AG08396 (cell line): ENCODE measurements at places on chromosomes 7 and 10.

DNA sequence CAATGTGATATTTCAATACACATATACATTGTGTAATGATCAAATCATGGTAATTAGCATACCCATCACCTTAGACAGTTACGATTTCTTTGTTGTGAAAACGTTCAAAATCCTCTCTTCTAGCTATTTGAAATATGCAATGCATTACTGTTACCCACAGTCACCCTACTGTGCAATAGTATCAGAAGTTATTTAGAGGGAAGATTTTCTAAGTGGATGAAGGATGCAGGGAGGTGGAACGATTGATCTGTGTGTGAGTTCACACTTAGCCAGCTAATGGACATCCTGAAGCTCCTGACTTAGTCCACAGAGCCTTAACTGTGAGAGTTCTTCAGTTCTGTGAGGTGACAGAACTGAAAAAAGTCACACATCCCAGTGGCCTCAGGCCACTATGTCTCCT, 97.2 kb upstream of the LAMB4 start:
- no peak for DNase-seq

- DNase-seq = no peak
Observed at GRCh38 chr10:21021843-21022594, 124.9 kb upstream of the NEBL start.

GRCh38 chr7:137142376-137142775, 201.2 kb downstream of the PTN start:
- no peak for DNase-seq

DNA sequence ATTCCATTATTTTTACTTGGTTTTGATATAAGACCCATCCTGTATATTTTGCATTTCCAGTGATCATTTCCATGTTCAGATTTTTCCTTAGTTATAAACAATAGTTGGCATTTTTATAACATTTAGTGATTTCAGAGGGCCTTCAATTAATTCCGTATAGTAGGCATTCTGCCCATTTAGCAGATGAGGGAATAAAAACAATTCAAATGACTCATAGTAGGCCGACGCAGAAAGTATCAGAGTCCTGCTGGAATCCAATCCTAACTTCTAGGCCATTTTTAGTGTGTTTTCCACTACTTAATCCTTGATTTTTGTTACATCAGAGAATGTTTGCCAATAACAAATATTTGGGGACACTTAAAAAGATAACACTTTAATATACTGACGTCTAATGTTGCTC, 15.4 kb downstream of the RNF32 start:
- DNase-seq = no peak

DNA sequence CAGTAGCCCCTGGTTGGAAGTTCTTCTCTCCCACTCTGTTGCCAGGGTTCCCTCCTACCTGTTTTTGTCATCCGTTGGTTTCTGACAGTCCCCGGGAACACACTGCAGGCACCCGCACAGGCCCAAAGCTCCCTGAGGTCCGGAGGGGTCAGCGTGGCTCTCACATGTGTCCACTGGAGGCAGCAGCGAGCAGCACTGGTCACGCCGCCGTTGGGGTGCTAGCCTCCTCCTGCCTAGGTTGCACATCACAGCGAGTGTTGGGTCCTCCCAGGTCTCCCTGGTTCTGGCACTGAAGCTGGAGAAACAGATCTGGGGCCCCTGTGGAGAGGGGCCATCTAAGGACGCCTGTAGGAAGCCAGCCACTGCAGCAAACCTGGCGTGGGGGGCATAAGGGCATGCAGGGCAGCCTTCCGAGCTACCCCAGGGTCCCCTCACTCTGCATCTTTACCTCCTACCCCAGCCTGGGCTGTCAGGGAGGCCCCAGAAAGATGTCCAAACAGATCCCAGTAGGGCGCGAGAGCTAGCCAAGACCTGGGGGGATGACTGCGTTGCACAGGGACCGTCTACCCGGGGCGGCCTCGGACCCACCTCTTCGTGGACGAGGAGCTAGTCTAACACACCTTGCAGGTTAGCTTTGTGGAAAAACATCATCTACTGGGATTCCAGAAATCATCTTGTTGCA, 28.9 kb downstream of the LRRC27 start:
- peak; percentile 45 for DNase-seq

- peak; percentile 76 for DNase-seq
Observed at GRCh38 chr7:101816595-101817470, 593 bp upstream of the CUX1 start.

DNA sequence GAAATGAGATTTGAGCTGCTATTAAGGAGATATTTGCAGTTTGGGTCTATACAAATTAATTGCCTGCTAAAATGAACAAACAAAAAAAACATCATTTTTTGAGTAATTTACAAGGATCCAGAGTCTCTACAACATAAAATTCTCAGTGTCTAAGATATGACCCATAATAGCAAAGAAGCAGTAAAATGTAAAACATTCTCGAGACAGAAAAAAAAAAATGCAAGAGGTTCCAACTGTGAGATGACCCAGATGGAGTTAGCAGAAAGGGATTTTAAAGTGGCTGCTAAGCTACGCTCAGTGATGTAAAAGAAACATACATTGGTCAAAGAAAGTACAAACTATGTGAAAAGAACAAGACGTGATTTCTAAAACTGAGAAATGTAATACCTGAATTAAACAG, 471.0 kb downstream of the SH2D4B start:
- DNase-seq = no peak

GRCh38 chr10:58952162-58952601, 224.3 kb upstream of the PHYHIPL start:
- DNase-seq = no peak

DNA sequence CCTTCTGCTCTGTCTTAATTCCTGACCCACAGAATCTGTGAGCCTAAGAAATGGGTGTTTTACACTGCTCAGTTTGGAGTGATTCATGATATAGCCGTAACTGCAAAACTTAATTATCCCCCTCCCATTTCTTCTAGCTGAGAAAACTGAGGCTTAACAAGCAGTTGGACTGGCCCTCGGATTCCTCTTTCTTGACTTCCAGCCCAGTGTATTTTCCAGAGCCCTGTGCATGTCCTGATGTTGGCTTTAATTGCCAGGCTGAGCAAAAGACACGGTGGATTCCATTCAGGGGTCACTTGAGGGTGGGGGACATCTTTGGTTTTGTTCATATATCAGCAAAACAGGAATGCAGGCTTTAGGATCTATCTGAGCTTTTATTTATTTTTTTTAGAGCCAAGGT, 489.8 kb downstream of the TYW1 start:
- DNase-seq = no peak

DNA sequence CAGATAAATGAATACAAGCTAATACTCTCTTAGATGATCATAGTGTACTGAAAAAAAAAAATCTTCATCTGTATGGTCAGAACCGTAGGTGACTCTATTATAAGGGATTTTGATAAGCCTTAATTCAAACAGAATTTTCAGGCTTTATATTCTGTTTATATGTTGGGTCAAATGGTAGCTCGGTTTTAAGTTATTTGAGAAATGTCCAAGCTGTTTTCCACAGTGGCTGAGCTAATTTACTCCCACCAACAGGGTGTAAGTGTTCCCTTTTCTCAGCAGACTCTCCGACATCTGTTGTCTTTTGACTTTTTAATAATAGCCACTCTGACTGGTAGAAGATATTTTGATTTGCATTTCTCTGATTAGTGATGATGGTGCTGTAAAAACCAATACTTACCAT, 328.8 kb upstream of the MAGI2 start:
- DNase-seq = no peak

- DNase-seq = no peak
Observed at GRCh38 chr10:69042417-69042816, 45.5 kb upstream of the SRGN start.

GRCh38 chr10:24723386-24723787, 300 bp downstream of the ARHGAP21 start:
- DNase-seq = peak; percentile 56

- DNase-seq = peak; percentile 34
Observed at GRCh38 chr7:12475362-12476063, 71.8 kb upstream of the VWDE start.

DNA sequence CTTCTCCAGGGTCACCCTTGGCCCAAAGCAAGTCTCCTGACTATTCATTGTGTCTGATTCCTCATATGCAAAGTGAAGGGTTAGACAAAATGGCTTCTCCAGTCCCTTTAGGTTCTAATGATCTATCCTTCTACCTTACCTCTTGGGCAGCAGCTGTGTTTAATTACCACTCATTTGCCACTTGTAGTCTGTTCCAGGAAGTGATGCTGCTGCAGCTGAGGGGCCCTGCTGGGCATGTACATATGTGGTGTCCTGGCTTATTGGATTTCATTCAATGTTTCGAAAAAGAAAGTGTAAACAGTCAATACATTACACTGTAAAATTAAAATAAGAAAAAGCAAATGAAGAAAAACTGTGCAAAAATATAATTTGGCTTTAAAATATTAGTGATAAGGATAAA, 36.6 kb downstream of the SCIN start:
- no peak for DNase-seq

DNA sequence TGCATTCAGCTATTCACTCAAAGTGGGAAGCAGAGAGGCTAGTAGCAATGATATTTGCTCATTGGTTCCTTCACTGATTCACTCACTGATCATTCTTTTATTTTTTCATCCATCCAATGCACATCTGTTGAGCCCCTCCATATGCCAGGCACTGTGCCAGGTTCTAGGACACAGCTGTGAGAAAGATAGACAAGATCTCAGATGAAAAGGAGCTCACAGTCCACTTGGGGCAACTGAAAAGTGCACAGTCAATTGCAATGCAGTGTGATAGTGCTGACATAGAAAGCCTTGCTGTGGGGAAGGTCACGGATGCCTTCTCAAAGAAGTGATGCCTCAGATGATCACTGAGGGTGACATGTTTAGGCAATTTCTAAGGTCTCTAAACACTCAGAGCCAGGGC, 262.3 kb downstream of the PTEN start:
- no peak for DNase-seq

GRCh38 chr7:1555046-1555812, 776 bp downstream of the TMEM184A start:
- DNase-seq = peak; percentile 93

DNA sequence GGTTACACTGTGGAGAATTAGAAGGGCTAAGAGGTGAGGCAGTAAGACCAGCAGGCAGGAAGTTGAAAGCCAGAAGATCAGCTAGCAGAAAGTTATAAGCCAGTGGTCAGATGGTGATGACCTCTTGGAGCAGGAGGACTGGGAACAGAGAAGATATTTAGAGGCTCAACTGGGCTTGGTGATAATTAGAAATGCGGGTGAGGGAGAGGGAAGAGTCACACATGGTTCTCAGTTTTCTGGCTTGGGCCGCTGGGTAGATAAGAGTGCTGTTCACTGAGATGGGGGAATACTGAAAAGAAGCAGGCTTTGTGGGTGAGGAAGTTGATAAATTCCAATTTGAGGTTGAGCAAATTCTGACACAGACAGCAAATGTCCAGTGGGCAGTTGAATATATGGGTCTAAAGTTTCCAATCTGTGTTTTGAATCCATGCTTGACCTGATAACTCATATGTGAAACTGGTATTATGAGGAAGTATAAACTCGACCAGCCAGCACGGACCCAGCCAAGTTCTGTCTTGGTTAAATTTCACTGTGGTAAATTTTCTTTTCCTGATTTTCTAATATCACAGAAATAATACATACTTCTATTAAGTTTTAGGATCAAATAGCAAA, 22.7 kb downstream of the LSMEM1 start:
- DNase-seq = no peak

DNA sequence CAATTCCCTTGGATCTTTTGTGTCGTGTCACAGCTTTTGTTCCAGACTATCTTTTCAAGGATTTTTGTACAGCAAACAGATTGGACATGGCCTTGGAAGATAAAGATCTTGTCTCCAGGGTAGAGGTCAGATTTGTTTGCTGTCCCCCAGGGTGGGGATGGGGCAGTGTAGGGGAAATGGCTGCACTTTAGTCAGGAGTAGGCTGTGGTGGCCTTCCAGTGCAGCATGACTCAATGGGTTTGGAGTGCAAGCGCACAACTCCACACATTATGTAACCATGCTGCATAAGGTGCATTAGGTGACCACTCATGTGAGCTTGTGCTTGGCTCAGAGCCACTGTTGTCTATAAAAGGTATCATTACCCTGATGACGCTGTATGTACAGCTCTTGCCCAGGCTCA, 23.9 kb upstream of the ADAMTS14 start:
- DNase-seq = no peak

GRCh38 chr10:47111329-47111862, 188.6 kb upstream of the GDF10 start:
- no peak for DNase-seq

DNA sequence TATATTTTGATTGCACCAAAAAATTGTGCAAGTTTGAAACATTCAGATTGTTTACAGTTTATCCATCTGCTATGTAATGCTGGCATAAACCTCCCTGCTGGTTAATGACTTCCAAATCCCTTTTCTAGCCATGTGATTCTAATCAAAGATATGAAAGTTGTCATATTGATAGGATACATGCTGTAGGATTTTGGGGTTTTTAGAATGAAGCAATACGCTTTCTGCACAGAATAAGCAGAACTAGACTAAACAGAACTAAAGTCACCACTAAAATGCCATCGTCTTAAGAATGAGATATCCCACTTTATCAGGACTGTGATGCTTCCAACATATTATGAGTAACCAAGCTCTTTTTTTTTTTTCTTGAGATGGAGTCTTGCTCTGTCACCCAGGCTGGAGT, 856 bp downstream of the SSMEM1 start:
- no peak for DNase-seq

- DNase-seq = peak; percentile 17
Observed at GRCh38 chr7:40717242-40717641, 582.4 kb downstream of the SUGCT start.

DNA sequence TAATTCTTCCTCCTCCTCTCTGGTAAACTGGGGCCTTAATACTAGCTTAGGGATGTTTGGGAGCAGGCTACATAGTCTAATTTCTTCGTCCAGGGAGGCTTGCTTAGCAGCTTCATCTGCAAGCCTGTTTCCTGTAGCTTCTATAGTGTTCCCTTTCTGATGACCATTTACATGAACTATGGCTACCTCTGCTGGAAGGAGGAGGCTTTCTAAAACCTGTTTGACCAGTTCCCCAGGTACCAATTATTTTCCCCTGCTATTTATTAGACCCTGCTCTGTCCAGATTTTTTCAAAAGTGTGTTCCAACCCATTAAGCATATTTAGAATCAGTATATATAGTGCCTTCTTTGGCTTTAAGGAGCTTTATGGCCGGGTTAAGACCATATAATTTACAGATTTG, 38.8 kb upstream of the DNAH11 start:
- DNase-seq = no peak

GRCh38 chr10:66223656-66224055, 702.2 kb upstream of the LRRTM3 start:
- no peak for DNase-seq

GRCh38 chr10:36171953-36172940, 530.2 kb upstream of the FZD8 start:
- peak; percentile 37 for DNase-seq
